ENCODE measurements at places on chromosomes 2 and 18.

GRCh38 chr2:166572937-166573336, 78.9 kb upstream of the SCN7A start:
- no peak for DNase-seq

DNA sequence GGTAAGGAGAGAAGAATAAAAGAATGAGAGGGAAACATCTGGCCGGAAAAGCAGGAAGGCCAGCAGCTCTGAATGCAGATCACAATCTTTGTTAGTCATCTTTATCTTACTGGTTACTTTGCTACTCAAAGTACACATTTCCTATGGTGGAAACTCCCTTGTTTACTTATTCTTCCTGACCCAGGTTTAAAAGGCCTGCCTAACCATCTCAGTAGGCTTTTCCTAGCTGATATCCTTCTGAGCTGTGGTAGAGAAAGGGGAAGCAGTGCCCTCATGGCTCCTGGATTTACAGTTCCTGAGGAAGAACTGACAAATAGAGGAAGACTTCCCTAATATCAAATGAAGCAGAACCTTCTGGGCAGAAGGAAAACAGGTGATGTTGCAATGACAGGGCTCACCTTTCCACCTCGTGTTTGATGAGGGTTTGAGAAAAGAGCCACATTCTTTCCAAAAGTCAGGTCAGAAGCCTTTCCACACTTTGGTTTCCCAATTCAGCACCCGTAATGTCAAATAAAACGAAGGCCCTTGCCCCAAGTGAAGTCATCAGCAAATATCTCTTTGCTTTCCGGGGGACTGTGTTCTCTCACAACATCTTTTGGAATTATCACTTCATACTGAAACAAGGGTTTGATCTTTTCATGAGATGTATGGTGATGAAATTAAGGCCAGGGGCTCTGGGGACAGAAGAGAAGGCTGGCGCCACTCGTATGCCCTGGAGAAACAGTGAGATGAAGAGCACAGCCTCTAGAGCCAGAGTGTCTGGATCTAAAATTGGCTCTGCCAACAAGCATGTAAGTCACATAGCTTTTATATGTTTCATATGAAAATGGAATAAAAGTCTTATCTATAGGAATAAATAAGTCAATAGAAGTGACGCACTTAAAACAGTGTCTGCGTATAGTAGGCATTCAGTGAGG, 26.7 kb upstream of the APOB start:
- DNase-seq: no peak

DNA sequence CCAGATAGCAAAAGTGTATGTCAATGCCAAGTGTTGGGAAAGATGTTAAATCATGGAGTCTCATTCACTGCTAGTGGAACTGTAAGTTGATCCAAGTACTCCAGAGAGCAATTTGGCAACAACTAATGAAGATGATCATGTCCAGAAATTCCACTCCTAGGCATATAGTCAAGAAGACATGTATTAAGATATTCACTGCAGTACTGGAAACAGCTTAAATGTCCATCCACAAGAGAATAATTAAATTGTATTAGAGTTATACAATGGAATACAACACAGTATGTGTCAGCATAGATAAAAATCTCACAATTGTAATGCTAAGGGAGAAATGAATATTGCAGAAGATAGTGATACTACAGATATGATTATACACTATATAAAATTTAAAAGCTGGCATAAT, 15.2 kb upstream of the LBH start:
- no peak for DNase-seq

- DNase-seq: no peak
Measured at GRCh38 chr2:20241973-20242726, 17.2 kb upstream of the SDC1 start.

DNA sequence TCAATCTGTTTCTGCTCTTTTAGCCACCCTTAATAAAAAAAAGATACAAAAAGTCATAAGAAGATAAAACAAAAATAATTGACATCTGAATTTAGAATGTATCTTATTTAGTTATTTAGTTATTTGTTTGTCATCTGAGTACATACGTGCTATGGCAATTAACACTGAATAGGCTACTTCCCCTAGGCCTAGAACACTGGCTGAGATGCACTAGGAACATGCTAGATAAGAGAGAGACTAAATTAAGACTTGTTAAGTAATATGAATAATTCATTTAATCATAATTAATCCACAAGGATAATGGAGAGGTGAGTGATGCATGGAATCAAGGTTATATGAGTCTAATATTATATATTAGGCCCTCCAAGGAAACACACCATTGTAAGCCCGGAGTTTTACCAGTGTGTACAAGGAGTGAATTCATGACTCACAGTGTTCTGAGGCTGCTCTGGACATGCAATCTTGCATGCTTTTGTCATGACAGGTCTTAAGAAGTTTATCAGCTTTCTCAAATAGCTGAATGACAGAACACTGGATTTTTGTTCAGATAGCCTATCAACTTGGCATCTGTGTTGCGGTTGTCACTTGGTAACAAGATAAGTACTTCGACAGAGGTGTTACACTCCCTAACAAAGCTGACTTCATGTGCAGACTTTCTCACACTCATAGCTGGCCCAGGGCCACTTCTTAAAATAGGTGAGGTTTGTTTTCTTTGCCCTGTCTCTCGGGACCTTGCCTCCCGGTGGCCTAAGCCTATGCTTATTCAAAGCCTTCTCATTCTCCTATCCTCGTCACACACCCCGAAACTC, 5.0 kb upstream of the SERPINB2 start:
- DNase-seq: peak; percentile 67

- DNase-seq: no peak
Measured at GRCh38 chr2:124151691-124152090, 126.6 kb downstream of the CNTNAP5 start.

DNA sequence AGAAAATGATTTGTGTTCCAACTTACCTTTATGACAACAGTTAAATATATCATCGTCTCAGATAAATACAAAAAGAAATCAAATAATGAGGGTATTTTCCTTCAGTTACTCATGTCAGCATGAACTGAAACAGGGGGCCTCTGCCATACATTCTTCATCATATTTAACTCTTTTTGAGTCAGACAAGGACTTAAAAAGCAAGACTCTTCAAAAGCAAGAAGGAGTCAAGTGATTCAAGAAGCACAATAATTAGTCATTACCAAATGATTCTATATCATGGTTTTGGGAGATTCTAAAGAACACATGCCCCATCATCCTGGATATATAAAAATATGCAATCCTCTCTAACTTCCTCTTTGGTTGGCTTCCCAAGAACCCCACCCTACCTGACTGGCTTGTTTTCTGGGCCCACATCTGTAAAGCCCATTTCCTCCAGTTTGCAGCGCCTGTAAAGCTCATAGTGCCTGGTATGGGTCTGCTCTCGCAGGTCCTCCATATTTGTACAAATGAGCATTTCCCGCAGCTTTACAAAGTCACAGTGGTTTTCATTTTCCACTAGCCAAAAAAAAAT, 49.7 kb downstream of the SEPTIN10 start:
- no peak for DNase-seq

DNA sequence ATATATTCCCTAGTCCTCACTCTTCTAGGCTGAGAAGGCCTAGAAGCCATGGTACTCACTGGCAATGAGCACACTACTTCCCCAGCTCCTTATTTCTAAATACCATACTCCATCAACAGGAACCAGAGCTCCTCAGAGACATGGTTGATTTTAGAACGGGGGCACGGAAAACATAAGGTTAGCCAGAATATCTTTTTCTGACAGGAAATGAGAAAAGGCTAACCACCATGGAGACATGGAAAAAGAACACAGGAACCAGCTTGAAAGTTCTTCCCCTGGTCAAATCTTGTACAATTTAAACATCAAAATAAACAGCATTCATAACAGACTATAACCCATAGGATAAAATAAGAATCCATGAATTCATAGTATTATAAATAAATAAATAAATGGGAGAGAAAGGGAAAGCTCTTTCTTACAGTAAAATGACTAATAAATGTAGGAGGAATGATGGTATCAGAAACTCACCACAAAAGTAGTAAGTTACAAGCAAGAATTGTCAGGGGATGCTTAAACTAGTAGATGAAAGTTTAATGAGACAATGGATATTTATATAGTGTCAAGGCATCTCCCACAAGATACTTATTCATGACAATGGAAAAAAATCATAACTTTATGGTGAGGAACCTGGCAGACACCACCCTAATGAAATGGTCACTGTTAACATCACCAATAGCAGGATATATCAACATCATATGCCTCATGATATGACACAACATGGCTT, 20.6 kb upstream of the GCC2 start:
- no peak for DNase-seq

- DNase-seq: no peak
Measured at GRCh38 chr18:76633588-76634269, 138.7 kb upstream of the ZNF516 start.

GRCh38 chr2:207471261-207471660, 58.5 kb upstream of the CREB1 start:
- no peak for DNase-seq

All from HCT116 (cell line).